ENCODE measurements at places on chromosomes 11 and 22.

DNA sequence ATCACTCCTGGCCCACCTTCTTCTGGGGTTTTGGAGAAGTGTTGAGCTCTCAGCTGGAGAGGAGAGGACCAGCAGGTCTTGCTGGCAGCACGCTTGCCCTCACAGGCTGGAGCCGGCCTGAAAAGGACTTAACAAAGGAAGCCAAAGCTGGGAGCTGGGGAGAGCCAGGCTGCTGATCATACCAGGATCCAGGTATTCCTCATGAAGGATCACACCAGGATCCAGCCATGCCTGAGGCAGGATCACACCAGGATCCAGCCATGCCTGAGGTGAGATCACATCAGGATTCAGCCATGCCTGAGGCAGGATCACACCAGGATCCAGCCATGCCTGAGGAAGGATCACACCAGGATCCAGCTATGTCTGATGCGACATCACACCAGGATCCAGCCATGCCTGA is 17.0 kb downstream of the MRGPRD start:
- H3K27ac ChIP-seq: no peak overlapping the region
- H3K4me3 ChIP-seq: no peak overlapping the region
- peaks cover 12% of the 10 kb centered on the region for H3K27me3 ChIP-seq
- DNase-seq: no peak
- H3K4me1 ChIP-seq: no peaks in the 10 kb centered on the region

- H3K27me3 ChIP-seq: no peaks in the 10 kb centered on the region
- no peak overlapping the region for H3K27ac ChIP-seq
- H3K4me1 ChIP-seq: peaks cover 11% of the 10 kb centered on the region
Measured at GRCh38 chr11:35558513-35558912, 33.1 kb upstream of the PAMR1 start.

DNA sequence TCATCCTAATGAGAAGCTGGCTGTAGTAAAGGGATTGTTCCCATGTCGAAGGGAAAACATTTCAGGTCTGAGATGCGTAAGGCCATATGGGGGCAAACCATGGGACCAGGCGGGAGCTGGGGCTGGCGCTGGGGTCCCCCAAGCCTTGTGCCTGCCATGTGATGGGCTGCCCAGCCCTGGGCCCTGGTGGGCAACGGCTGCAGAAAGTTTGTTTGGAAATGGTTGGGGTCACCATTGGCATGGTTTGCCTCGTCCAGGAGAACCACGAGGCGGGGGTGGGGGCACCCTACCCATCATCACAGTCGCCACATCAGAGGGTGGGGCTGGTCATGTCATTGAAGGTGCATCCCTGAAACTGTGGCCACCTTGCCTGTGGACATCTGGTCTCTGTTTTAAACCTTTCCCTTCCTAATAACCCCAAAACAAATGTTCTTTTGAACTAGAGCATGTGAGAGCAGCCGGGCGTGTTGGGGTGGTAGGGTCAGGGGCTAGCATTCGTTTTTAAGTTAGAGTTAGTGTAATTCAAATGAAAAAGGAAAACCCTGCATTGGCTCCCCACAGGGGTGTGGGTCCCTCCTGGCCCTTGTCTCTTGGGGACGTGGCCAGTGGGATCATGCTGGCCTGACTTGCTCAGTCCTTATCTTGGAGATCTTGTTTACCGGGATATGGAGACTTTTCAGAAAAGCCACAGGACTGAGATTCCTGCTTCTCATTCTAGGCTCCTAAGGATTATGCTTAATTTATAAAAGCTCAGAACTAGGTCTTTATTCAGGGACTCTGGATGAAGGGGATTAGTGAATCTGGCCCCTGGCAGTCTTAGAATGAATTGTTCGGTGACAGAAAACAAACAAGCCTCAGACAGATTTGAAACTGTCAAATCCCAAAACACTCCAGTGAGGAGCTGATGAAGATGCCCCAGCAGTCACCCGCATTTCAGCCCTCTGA is 98.5 kb downstream of the CTTN start:
- no peak overlapping the region for H3K27ac ChIP-seq
- no peaks in the 10 kb centered on the region for H3K4me1 ChIP-seq
- no peaks in the 10 kb centered on the region for H3K36me3 ChIP-seq
- peaks cover 5% of the 10 kb centered on the region for H3K27me3 ChIP-seq
- no peak overlapping the region for H3K4me3 ChIP-seq

DNA sequence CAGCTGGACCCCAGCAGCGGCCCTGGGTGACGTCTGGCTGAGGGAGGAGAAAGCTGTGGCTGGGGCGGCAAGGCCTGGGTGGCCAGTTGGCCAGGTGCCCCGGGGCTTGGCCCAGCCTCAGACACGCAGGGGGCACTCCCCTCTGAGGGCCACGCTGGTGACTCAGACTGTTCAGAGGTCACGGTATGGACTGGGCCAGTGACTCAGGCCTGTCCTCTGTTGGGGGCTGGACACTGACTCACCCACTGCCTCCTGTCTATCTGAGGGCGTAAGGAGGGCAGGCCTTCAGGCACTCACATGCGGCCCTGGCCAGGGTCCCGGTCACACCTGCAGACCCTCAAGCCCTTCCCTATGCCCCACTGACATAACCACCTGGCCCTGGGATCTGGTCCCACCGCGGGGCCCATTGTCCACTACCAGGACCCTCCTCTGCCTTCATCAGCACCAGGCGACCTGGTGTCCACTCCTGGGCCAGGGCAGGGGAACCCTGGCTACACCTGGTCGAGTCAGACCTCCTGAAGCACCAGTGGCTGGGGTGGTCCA is 3.7 kb upstream of the MUC5AC start:
- H3K4me1 ChIP-seq: peaks cover 13% of the 10 kb centered on the region
- no peak overlapping the region for H3K4me3 ChIP-seq
- DNase-seq: peak; percentile 97

- no peak overlapping the region for H3K27ac ChIP-seq
- no peak overlapping the region for H3K4me3 ChIP-seq
- H3K4me1 ChIP-seq: no peaks in the 10 kb centered on the region
- no peaks in the 10 kb centered on the region for H3K27me3 ChIP-seq
Measured at GRCh38 chr11:84714316-84714780, 912.8 kb downstream of the DLG2 start.

- no peaks in the 10 kb centered on the region for H3K27me3 ChIP-seq
- H3K4me1 ChIP-seq: peaks cover 3% of the 10 kb centered on the region
- H3K4me3 ChIP-seq: no peak overlapping the region
- H3K36me3 ChIP-seq: no peaks in the 10 kb centered on the region
- no peak overlapping the region for H3K27ac ChIP-seq
Measured at GRCh38 chr11:35932681-35933319, 11.1 kb upstream of the LDLRAD3 start.

GRCh38 chr11:77883775-77884174 is 62.8 kb downstream of the AAMDC start:
- DNase-seq: peak; percentile 58
- H3K4me3 ChIP-seq: no peak overlapping the region
- peaks cover 8% of the 10 kb centered on the region for H3K4me1 ChIP-seq
- no peaks in the 10 kb centered on the region for H3K27me3 ChIP-seq
- H3K27ac ChIP-seq: no peak overlapping the region
- H3K36me3 ChIP-seq: peaks cover 2% of the 10 kb centered on the region

GRCh38 chr22:44901301-44901700 is 108.5 kb downstream of the PHF21B start:
- DNase-seq: peak; percentile 21
- no peaks in the 10 kb centered on the region for H3K27me3 ChIP-seq
- H3K27ac ChIP-seq: no peak overlapping the region

DNA sequence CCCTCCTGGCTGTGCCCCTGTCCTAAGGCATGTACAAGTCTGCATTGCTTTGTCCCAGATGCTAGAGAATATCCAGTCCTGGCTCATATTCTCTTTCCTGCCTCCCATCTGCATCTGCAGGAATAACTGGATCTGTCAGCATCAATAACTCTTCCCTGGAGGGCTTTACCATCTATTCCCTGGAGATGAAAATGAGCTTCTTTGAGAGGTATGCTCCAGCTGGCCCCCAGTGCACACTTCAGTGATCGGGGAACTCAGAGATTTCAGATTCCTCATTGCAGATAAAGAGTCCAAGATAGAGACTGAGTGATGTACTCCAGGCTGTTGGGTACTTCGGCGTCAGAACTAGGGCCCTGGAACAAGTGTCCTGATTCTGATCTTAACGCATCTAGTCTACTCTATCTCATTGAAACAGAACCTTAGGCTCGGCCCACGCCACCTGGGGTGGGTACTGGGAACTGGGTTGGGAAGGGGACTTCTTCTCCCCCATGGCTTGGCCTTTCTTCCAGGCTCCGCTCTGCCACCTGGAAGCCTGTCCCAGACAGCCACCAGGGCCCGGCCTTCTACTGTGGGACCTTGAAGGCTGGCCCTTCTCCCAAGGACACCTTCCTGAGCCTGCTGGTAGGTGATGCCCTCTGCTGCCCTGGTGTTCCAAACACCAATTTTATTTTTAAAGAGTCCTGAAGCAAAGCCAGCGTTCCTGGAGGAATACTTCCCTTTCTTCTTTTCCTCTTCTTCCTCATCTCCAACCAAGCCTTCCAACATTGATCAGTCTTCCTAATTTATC is 17.8 kb upstream of the GLB1L2 start:
- H3K27me3 ChIP-seq: no peaks in the 10 kb centered on the region
- H3K27ac ChIP-seq: no peak overlapping the region
- no peaks in the 10 kb centered on the region for H3K36me3 ChIP-seq
- no peaks in the 10 kb centered on the region for H3K4me1 ChIP-seq

DNA sequence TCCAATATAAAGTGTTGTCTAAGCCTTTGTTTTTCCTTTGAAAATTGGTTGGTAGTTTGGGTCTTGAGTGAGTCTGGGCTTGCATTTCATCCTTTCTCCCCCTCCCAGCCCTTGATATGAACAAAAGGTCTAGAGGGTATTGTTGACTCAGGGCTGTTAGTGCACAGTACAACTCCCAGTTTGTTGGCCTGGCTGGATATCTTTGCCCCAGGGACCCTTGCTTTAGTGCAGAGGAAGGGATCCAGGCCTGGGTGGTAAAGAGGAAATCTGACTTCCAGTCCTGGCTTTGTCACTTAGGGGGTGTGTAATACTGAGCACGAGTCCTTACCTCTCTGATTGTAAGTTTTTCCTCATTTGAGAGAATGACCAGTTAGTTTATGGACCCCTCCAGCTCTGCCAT is 330.4 kb downstream of the TMEM135 start:
- H3K4me1 ChIP-seq: no peaks in the 10 kb centered on the region
- H3K36me3 ChIP-seq: no peaks in the 10 kb centered on the region
- no peak overlapping the region for H3K4me3 ChIP-seq
- H3K27me3 ChIP-seq: peaks cover 2% of the 10 kb centered on the region

- H3K4me3 ChIP-seq: no peak overlapping the region
- peak; percentile 34 for DNase-seq
- H3K4me1 ChIP-seq: no peaks in the 10 kb centered on the region
- no peaks in the 10 kb centered on the region for H3K36me3 ChIP-seq
Measured at GRCh38 chr11:19084661-19085315, 24.3 kb upstream of the MRGPRX2 start.

- H3K27ac ChIP-seq: no peak overlapping the region
- no peaks in the 10 kb centered on the region for H3K36me3 ChIP-seq
- peaks cover 3% of the 10 kb centered on the region for H3K27me3 ChIP-seq
- DNase-seq: no peak
- no peaks in the 10 kb centered on the region for H3K4me1 ChIP-seq
Measured at GRCh38 chr11:2482745-2483144, 37.9 kb downstream of the KCNQ1 start.

GRCh38 chr11:37371346-37371970 is 773.4 kb upstream of the RAG2 start:
- DNase-seq: peak; percentile 8
- no peaks in the 10 kb centered on the region for H3K36me3 ChIP-seq
- H3K4me1 ChIP-seq: no peaks in the 10 kb centered on the region
- H3K27ac ChIP-seq: no peak overlapping the region
- H3K27me3 ChIP-seq: no peaks in the 10 kb centered on the region

GRCh38 chr11:121540627-121541026 is 87.9 kb upstream of the SORL1-AS1 start:
- no peaks in the 10 kb centered on the region for H3K27me3 ChIP-seq
- H3K36me3 ChIP-seq: no peaks in the 10 kb centered on the region
- no peak for DNase-seq
- H3K4me3 ChIP-seq: no peak overlapping the region
- no peak overlapping the region for H3K27ac ChIP-seq

DNA sequence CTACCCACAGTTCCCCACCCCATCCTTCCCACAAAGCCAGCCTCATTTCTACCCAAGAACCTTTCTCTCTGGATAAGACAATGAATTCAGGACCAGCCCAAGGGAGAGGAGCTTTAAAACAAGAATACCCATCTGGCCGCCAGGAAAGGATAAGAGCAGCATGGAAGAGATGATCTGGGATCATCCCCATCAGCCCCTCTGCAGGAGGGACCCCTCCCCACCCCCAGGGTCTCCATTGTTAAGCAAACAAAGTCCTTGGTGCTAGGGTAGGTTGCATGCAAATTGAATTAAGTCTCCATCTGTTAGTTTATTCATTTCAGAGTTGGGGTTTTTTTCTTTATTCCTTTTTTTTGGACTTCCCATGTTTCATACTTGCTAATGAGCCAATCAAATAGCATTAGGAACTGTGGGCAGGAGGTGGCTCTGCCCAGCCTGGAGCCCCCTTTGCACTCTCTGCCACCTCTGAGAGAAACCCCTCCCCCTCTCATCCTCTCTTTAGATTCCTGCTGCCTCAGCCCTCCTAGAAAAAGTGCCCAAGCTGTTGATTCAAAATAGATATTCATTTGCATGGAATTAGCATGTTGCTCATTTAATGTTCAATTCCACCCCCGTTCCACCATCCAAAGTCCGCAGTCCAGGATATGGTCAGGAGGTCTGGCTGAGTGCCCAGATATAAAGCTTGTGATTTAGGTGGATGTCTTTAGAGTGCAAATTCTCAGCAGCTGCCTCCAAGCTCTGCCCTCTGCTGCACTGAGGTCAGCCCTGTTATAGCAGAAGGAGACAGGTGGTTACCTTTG is 138.5 kb upstream of the NCAM1 start:
- peak; percentile 20 for DNase-seq
- no peaks in the 10 kb centered on the region for H3K36me3 ChIP-seq
- H3K27ac ChIP-seq: no peak overlapping the region
- H3K4me3 ChIP-seq: no peak overlapping the region

GRCh38 chr22:45196926-45197605 is 33.3 kb downstream of the NUP50 start:
- no peaks in the 10 kb centered on the region for H3K27me3 ChIP-seq
- H3K4me1 ChIP-seq: peaks cover 7% of the 10 kb centered on the region

DNA sequence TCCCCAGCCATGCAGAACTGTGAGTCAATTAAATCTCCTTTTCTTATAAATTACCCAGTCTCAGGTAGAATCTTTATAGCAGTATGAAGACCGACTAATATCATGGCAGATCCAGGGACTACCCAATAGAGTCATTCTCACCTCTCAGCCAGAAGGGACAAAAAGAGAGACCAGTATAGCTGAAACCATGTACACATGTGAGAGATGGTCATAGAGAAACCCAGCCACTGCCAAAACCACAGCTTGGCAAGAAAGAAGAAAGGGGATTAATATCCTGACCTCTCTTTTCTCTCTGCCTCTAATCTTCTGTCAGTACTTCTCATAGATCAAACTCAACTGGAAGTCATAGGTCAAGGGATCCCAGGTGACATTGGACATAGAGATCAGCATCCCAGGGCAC is 109.8 kb downstream of the CCDC34 start:
- no peak overlapping the region for H3K4me3 ChIP-seq
- H3K27me3 ChIP-seq: no peaks in the 10 kb centered on the region
- no peak overlapping the region for H3K27ac ChIP-seq
- H3K4me1 ChIP-seq: no peaks in the 10 kb centered on the region
- peak; percentile 40 for DNase-seq

GRCh38 chr11:12278766-12279671 is 98.4 kb upstream of the PARVA start:
- H3K36me3 ChIP-seq: no peaks in the 10 kb centered on the region
- H3K4me3 ChIP-seq: no peak overlapping the region
- DNase-seq: no peak
- H3K27me3 ChIP-seq: no peaks in the 10 kb centered on the region
- peaks cover 11% of the 10 kb centered on the region for H3K4me1 ChIP-seq

Data from fibroblast of lung (primary cell).